ENCODE measurements at places on chromosomes 2 and 18.

DNA sequence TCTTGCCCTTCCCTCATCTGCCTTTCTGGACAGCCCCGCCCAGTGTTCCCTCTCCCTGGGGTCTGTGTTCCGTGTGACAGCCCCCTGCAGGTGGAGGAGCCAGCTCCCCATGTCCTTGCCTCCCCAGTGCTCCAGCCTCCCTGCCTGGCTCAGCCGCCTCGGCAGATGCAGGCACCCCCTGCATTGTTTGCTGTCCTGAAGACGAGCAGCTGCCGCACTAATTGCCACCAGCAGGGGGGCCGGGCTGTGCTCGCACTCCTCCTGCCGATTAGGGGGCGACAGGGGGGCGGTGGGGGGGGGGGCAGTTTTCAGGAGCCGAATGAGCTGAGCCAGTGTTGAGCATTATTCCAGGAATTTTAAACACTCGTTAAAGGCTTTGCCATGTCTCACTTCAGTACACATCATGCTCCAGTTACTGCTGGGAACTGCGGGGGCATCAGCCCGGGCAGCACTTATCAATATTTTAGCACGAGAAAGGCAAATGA is 23.3 kb downstream of the SIX3 start:
- DNase-seq: no peak

DNA sequence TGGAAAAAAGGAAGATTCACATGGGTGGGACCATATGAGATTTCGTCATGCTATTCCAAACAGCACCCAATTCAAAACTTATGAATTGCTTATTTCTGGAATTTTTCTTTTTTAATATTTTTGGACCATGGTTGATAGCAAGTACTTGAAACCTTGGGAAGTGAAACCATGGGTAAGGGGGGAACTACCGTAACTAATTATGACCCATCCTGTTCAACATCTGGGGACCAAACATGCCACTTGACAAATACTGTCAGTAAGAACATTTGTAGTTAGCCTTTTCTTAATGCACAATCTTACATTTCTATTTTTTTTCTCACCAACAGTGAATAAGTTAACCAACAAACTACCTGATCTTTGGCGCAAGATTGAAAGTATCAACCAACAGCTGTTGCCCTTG is 105.7 kb upstream of the TTC39C start:
- DNase-seq: no peak

DNA sequence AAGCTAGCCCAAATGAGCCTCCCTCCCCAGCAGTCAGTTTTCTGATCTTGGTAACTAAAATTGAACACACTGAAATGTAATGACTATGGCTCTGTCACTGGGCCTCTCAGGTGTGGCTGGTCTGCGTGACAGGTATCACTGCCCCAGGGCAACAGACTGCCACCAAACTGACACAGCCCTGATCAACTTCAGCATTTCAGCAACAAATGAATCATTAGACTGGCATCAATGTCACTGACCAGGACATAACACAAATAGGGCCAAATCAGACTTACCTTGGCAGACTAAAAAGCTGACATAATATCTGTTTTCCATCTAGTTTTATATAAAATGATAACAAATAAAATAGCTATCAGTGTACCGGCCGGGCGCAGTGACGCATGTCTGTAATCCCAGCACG is 290.8 kb upstream of the CHAC2 start:
- no peak for DNase-seq

GRCh38 chr18:55220523-55220922 is 261.3 kb upstream of the CCDC68 start:
- no peak for DNase-seq

DNA sequence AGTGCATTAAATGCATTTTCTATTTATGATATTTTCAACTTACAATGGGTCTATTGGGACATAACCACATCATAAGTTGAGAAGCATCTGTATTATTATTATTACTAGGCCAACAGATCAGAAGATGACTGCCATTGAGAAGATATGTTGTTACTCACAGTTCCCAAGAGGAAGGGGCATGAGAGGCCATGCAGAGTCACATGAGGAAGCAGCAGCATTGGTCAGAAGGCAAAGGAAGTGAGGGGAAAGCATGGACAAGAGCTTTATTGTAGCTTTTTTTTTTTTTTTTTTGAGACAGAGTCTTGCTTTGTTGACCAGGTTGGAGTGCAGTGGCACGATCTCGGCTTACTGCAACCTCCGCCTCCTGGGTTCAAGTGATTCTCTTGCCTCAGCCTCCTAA is 66.2 kb upstream of the LCLAT1 start:
- DNase-seq: no peak

GRCh38 chr2:240463866-240464481 is 28.5 kb downstream of the GPC1 start:
- no peak for DNase-seq

GRCh38 chr2:221390878-221391277 is 181.2 kb downstream of the EPHA4 start:
- no peak for DNase-seq

- DNase-seq: no peak
Measured at GRCh38 chr18:56433919-56434318, 204.5 kb downstream of the TXNL1 start.

DNA sequence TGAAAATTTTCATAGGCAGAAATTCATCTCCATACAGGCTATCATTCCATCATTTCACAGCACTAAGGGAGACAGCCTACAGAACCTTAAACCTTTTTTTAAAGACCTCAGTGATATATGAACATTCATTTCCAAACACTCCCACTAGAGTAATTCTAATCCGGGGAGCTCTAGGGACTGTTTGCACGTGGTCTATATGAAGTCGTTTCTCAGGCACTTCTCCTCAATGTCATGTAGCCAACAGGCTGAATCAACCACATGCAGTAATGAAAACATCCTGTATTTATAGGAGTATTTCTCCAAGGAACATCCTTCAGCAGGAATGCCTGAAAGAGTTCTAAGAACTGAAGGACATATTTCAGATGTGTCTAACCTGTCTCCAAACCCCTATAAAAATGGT is 97.3 kb upstream of the CREB1 start:
- no peak for DNase-seq

GRCh38 chr2:42076357-42077225 is 28.8 kb downstream of the PKDCC start:
- no peak for DNase-seq

GRCh38 chr2:42055573-42056514 is 8.0 kb downstream of the PKDCC start:
- no peak for DNase-seq

- DNase-seq: no peak
Measured at GRCh38 chr2:3151153-3151918, 226.3 kb downstream of the EIPR1 start.

GRCh38 chr2:102765061-102765460 is 3.2 kb downstream of the TMEM182 start:
- DNase-seq: no peak

GRCh38 chr2:143452817-143453451 is 323.7 kb downstream of the ARHGAP15 start:
- DNase-seq: no peak

DNA sequence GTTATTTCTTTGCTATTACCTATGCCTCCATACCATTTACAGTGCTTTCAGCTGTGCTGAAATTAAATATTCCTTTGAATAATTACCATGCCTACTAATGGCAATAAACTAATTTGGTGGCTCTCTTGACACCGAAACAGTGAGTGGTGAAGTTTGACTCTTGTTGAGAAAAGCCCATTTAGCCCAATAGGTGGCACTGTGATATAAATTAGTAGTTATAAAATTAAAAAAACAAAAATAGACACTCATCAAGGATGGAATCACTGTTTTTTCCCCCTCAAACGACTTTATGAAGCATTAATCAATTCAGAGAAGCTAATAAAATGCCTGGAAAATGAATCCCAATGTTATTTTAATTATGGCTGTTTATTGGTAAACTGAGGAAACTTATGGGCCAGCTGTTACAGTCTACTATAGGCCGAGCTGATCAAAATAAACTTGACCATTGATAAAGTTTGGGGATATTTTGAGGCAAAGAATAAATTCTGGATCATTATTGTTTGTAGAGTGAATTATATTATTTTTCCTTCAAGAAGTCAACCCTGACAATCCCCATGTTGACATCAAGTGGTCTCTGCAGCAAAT is 339.6 kb downstream of the TRIB2 start:
- no peak for DNase-seq
